ENCODE measurements at places on chromosomes 5 and 9. TPM values are rescaled to one million over a fixed set of nuclear protein-coding genes. Genes with fewer than 3 reads are reported as not detected.
A peak's percentile ranks its signal among the peaks of the same experiment; 100 is the strongest.

DNA sequence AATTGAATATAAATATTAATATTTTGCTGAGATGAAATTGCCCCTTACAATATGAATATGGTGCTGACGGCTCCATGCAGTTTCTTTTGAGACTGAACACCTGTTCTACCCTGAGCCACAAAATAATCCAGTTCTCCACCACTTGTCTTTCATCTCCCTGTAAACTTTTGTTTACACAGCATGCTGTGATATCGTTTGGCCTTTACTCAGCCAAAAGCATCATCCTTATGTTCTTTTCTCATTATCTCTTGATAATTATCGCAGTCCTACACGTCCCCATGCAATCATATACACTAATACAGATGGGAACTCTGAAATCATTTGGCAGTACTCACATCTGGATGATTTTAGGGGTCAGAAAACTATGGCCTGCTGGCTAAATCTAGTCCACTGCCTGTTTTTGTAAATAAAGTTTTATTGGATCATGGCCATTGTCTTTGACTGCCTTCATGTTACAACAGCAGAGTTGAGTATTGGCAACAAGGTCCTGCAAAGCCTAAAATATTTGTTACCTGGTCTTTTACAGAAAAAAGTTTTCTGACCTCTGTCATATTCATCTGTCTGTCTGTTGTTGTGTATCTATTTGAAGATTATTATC, 53.3 kb downstream of the AOPEP start:
- DNase-seq, result no peak

DNA sequence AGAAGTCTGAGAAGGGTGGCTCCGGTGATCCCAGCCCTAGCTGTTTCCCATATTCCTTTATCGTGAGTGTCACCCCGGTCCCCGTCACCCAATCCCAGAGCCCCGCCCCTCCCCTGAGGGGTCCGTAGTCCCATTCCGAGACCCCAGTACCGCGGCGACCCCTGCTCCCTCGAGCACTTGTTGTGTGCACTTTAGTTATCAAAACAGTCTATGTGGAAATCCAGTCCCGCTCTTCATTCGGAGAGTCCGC, 223 bp downstream of the LRSAM1 start:
- DNase-seq, result no peak

LCN10 gene
- total RNA-seq, result 11.2 TPM

DNA sequence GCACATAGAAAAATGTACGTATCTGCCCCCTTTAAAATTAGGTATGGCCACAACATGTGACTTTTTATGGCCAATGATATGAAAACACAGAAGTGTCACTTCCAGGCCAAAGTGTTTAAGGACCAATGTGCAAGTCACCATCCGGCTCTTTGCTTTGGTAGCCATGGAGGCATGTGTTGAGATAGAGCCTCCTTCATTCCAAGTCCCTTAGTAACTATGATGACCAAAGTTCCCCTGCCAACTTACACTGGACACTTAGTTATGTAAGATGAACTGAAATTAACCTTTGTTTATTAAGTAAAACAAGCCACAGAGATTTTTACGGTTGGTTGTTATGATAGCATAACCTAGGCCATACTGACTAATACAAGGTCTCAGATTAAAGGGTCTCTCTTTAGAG, 51.0 kb downstream of the FBN2 start:
- no peak for DNase-seq

SVEP1 gene
- 88.1 TPM for total RNA-seq

DNA sequence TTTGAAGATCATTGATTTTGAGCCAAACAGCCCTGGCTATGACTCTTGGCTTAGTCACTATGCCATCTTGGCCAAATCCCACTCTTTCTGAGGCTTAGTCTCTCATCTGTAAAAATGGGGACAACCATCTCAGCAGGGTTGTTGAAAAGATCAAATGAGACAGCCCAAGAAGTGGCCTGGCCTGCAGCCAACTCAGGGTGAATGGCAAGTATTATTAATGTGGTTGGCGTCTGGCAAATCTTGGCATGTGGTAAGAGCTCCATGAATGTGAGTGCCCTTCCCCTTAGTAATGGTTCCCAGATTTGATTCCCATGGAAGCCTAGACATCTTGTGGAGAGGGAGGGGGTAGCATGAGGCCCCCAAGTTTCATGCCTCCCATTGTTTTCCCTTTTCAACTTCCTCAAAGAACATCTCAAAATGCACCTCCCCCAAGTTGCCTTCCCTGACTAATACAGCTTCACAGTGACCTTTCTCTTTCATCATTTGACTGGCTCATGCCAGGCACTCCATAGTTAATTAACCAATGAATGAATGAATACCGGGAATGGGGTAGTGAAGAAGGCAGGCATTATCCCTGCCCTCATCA, 11.8 kb upstream of the TGFBI start:
- no peak for DNase-seq

SPATA6L gene
- total RNA-seq, result 12.6 TPM

DNA sequence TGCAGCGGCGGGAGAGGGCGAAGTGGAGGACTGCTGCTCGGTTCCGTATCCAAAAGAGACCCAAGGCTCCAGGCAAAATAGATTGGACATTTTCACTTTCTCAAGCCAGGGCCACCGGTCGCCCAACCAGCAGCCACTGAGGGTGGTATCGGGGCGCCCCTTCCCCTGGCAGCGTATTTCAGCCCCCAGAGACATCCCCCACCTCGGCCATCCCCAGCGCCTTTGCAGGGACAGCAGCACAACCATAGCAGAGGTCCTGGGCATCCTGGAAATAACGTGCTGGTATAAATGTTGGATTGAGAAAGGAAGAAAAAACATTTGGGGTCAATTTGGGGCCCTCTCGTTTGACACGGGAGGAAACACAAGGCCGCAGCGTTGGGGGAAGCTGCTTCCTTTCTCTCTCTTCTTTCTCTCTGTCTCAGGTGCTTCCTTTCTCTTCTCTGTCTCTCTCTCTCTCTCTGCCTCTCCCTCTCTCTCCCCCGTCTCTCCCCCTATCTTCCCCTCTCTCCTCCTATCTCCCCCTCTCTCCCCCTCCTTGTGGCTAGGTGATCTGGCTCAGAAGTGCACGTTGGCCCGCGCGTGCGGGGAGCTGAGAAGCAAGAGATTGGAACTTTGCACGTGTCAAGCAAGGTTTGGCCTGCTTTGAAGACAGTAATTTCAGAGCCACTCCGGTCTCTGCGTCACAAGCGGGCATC, 624 bp upstream of the RETREG1 start:
- no peak for DNase-seq

GPR150 gene
- 0.49 TPM for total RNA-seq

NSUN2 gene
- 46.4 TPM for total RNA-seq

DNA sequence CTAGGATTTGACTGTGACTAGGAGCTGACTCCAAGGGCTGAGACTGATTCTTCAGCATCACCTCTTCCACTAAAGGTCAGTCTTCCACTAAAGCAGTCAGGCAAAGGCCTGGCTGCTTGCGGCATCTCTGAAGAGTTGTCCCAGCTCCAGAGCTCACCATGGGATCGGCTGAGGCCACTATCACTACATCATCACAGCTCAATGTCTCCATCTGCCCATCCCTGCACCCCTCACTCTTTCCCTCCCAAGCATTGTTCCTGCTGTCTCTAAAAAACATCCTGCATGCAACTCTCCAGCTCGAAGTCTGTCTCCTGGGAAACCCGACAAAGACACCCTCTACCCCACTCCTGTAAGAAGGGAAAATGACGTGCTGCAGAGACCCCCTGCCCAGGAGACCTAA, 15.5 kb upstream of the WWC1 start:
- DNase-seq, result no peak

- DNase-seq, result peak; percentile 90
Observed at GRCh38 chr9:33452828-33453271, 5.5 kb upstream of the AQP3 start.

DNA sequence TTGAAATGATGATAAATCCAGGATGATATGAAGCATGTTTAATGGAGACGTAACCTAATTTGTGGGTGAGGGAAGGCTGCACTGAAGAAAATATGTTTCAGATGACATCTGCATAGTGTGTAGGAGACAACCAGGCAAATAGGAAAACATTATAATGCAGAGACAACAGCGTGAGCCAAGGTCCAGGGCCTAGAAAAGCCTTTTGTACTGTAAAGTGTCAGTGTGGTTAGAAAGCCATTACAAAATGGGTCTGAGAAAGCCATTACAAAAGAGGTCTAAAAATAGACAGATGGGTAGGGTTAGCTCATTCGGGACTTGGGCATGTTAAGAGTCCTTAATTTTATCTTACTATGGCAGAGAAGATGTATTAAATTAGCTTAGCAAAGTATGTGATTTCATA, 14.9 kb upstream of the GABRG2 start:
- DNase-seq, result no peak

DNA sequence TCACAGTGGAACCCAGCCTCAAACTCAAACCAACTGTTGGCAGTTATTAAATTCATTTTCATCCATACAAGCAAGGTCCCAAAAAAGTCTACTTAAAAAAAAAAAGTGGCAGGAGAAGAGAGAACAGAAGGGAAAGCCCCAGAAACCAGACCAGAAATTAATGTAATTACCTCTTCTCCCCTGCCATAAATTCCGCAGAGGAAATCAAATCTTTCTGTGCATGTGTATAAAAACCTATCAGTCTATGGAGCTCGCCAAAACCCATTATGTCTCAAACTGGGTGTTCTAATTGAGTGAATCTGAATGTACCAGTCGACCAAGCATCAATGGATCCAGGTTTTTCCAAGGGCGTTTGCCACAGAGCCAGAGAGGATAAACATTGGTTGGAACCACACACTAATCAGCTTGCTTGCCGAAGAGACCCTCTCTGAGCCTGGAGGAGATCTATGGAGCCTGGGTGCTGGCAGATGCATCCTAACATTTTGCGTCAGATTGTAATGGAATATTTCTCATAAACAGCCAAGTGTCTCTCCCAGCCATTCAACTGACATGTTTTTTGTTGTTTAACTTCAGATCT, 7.9 kb upstream of the HAND1 start:
- no peak for DNase-seq

TRUB2 gene
- total RNA-seq, result 19.1 TPM

WWC1 gene
- total RNA-seq, result 94.2 TPM

DNA sequence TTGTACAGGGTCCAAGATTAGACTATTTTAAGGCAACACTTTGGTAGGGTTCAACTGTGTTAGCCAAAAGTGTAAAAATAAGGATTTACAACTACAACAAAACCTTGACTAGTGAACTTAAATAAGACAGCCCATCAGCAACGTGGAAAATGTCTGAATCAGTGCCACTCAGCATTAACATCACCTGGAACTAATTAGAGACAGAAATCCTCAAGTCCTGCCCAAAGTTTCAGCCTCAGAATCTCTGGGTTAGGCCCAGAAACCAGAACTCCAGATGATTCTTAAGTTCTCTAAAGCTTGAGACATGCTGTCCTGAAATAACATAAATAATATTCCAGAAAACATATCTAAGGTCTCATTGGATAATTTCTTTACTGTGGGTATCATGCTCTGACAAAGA, 118.6 kb downstream of the SEMA6A start:
- DNase-seq, result no peak

- no peak for DNase-seq
Observed at GRCh38 chr9:127967151-127967809, 13.5 kb downstream of the EEIG1 start.

GABRP gene
- not detected for total RNA-seq

DNA sequence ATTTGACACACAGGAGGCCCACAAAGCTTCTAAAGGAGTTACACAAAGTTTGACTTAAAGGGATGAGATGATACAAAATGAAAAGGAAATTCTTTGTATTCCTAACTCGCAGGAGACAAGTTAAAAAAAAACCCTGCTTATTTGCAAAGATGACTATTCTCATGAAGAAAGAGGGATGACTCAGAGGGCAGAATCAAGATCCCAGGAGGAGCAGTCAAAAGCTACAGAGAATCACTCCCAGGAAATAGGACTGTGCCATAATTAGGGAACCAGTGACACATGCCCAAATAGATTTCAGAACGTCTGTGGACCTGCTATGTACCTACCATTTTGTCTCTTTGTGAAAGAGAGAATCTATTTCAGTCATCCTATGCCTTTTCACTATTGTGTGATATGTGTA, 103.5 kb upstream of the ARRDC3 start:
- no peak for DNase-seq

CTNND2 gene
- 6.9 TPM for total RNA-seq

SYK gene
- total RNA-seq, result 63.8 TPM

DNA sequence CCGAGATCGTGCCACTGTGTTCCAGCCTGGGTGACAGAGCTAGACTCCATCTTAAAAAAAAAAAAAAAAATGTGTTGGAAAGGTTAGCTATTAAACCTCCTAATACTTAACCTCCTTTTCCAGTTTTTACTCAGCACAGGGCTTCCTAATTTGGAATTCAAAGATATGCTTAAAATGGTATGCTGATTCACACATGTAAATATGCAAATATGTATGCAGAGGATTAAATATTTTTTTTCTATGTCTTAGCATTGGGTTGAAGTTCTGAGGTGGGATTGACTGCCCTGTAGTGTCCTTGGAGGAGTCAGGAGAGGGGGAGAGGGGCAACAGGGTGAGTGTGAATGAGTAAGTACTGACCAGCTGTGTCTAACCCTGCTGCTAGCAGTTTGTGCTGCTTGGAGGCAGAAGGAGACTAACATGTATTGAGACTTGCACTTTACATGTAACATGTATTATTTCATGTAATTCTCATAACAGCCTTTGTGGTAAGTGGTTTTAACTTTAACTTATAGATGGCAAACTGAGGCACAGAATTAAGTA, 63.2 kb downstream of the SLC44A1 start:
- DNase-seq, result no peak

- DNase-seq, result no peak
Observed at GRCh38 chr9:31597977-31598376, 786.5 kb upstream of the ACO1 start.

- no peak for DNase-seq
Observed at GRCh38 chr9:85163415-85163814, 493.9 kb downstream of the NTRK2 start.

PRUNE2 gene
- 7.4 TPM for total RNA-seq

DNA sequence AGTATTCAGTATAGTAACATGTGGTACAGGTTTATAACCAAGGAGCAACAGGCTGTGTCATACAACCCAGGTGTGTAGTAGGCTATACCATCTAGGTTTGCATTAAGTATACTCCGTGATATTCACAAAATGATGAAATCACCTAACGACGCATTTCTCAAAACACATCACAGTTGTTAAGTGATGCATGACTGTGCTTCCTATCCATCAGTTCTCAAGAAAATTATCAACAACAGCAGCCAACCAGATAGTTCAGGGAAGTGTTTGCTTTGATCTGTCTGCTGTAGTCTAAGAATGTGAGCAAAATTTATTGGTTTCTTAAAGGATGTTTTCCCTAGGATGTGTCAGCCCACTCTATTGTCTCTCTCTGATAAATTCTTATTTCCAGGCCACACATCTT, 7.4 kb downstream of the ZBTB26 start:
- no peak for DNase-seq

DNA sequence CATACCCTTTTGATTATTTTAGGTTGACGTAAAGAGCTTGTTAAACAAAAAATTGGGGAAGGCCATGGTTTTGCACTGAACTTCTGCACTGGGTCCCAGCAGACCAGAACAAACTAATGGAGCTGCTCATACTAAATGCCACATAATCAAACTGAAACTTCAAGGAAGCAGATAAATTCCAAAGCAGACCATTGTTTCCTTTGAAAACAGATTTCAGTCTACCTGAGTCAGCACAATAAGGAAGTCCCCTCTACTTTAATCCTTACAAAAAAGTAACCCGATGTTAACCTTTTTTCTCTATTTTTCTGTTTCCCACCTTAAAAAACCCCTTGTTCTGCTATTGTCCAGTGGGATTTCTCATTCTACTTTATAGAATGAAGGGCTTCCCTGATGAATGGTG, 39.2 kb downstream of the WDR36 start:
- no peak for DNase-seq

ZNF618 gene
- total RNA-seq, result 9.8 TPM

SLC34A3 gene
- total RNA-seq, result 0.23 TPM

- DNase-seq, result no peak
Observed at GRCh38 chr5:151541571-151541970, 49.6 kb downstream of the FAT2 start.

All from upper lobe of right lung (tissue), 1 donor.